Left ventricle myocardium superior (tissue), 1 donor: ENCODE measurements at places on chromosomes 13 and 19.

GRCh38 chr19:11663181-11663591 is 65.9 kb downstream of the ZNF627 start:
- no peak for DNase-seq

- DNase-seq: peak; percentile 78
Measured at GRCh38 chr19:2648528-2648937, 54.0 kb downstream of the GNG7 start.

- DNase-seq: no peak
Measured at GRCh38 chr19:55094456-55095259, 19.0 kb downstream of the EPS8L1 start.

DNA sequence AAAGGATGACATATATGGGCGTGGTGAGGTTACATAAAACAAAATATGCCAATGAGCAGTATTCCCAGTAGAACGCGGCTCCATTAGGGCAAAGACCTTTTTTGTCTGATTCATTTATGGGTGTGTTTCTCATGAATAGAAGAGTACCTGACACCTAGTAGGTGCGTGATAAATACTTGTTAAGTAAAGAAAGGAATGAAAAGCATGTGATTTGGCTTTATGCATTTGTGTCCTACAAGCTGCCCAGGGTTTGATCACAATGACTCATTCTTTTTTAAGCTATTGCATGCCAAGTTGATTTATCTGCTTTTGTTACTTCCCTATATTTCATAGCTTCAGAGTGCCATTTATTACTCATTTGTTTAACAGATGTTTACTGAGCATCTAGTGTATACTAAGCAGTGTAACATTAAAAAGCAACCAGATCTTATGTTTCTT is 19.1 kb upstream of the KCTD4 start:
- DNase-seq: no peak
